ENCODE measurements at places on chromosomes 1 and 21.

DNA sequence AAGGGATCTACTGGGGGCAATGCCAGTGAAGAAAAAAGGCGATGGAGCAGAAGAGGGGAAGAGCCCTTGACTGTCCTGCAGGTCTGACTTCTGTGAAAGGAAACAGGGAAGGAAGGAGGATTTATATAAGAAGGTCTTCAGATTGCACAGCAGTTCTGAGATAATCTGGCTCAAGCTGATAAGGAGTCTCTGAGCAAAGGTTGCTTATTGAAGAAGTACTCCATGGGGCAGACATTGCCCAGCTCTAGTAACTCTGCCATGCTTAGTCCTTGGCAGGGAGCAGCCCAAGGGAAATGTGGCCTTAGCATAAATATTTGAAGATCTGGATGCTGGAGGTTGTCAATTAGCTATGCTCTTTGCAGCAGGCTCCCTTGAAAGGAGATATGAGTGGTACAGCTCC is 15.9 kb upstream of the TTF2 start:
- DNase-seq: no peak

GRCh38 chr1:248850536-248851251 is 8.2 kb downstream of the ZNF692 start:
- DNase-seq: no peak

DNA sequence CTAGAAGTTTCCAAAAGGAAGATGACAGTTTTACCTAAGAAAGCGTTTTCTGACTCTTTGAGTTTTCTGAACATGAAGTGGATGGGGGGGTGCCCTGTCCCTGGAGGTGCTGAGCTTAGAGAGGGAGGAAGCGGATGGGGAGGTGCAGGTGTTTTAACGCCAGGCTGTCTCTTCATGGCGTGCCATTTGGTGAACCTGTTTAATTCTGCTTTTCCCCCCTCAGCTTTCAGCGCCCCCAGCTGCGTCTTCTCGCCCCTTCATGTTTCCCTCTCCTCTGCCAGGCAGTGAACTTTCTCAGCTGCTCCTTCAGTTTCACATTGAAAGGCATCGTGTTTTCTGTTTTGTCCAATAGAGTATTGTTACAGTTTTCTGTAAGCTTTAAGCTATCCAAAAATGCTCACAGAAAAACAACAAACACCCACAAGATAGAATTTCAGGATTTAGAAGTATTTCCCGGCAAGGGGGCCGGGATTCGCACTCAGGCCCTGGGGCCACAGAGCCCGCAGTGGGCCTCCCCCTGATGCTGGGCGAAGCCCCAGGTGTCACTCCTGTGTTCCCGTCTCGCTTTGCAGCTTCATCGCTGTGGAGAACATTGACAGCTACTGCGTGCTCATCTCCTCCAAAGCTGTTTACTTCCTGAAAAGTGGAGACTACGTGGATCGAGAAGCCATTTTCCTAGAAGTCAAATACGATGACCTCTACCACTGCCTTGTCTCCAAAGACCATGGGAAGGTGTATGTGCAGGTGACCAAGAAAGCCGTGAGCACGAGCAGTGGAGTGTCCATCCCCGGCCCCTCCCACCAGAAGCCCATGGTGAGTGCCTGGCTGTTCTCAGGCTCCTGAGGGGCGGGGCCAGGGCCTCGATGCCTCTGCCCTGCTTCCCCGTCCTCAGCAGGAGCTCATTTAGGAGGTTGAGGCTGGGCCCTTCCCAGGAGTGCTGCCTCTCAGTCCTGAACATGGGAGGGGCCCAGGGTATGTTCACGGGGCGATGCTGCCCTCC is 111.4 kb downstream of the DHRS3 start:
- no peak for DNase-seq

GRCh38 chr1:71196685-71197084 is 115.8 kb upstream of the ZRANB2 start:
- no peak for DNase-seq

DNA sequence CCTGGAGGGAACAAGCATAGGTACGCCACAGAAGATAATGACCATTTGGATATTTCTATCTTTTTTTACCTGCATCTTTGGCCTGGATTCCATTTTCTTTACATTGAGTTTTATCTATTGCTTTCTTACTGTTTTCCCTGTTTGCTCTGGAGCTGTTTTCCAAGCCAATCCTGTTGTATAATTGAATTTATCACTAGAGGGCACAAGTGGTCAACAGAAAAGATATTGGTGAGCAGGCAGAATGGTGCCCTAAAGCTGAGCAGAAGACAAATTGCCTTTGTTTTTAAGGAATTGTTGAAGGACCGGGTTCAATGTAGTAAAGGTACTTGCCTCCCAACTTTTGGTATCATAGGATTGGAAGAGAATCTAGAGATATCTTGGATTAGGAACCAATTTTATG is 152.8 kb downstream of the PPP1R12B start:
- peak; percentile 28 for DNase-seq

DNA sequence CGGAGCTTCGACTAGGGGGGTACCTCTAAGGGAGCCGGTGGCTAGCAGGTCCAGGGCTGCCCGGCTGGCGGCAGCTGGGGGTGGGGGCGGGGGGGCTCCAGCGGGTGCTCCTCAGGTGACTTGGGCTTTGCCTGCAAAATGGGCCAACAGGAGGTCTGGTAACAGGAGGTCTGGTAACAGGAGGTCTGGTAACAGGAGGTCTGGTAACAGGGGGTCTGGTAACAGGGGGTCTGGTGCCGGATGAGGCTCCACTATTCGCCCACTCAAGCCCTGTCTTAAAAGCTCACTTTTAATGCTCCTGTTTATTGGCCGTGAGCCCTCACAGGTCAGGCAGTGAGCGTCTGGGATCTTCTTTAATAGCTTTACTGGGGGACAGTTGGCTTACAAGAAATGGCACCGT is 40.4 kb upstream of the ACTRT2 start:
- DNase-seq: no peak

DNA sequence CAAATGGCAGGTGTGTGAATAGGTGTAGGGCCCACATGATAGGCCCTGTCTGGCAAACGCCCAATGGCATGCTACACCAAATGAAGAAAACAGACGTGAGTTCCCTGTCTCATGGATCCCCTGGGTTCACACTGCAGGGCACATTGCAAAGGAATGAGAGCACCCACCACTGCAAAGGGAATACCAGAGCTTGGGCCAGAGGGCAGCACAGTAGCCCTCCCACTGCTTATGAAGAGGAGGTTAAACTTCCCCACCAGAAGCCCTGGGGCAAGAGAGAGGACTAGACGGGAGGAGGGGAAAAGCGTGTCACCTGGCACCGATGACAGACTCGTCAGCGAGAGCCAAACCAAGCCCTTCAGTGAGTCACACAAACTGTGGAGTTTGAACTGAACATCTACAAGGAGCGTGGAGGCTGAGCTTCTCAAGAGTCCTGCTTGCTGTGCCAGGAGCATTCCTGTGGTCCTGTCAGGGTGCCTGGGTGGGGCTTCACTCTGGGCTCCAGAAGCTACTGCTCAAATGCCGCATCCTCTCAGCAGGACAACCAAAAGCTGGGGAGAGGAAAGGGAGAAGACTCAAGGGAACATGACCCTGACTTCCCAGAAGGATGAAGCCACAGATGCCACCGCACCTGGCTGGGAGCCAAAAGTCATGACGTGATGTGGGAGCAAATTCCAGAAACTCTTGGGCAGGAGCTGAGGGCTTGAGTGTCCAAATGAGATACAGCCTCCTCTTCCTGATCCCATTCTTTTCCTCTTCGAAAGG is 61.1 kb downstream of the TOMM20 start:
- DNase-seq: no peak

GRCh38 chr1:46689356-46689755 is 17.7 kb downstream of the TEX38 start:
- DNase-seq: no peak

DNA sequence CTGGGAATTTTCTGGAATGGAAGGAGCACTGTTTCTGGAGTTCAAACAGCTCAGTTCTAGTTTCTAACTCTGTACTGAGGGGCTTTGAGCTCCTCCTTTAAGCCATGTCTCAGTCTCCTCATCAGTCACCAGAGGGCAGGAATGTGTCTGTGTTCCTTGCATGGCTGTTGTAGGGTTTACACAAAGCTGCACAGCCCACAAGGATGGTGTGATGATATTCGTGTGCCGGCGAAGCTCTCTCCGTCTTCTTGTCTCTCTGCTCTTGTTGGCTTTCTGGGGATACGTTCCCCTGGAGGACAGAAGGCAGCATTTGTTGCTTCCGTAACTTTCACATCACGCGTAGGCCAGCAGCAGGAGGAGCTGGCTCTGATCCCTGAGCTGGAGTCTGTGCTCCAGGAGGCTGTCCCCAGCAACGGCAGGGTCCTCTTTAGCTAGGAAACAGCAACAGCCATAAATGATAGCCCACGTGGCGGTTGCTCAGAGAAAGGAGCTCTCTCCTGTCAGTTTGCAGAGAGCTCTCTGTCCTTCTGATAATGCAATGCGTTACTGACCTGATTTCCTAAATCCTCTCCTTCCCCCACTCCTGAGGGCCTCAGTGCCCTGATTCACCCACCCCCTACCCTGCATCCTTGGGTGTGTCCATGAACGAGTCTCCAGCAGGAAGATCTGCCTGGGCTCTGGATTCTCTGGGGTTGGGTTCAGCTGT is 189.2 kb upstream of the VAMP3 start:
- DNase-seq: no peak

- no peak for DNase-seq
These were observed 38.5 kb upstream of the PSEN2 start for GRCh38 chr1:226831953-226832352.

DNA sequence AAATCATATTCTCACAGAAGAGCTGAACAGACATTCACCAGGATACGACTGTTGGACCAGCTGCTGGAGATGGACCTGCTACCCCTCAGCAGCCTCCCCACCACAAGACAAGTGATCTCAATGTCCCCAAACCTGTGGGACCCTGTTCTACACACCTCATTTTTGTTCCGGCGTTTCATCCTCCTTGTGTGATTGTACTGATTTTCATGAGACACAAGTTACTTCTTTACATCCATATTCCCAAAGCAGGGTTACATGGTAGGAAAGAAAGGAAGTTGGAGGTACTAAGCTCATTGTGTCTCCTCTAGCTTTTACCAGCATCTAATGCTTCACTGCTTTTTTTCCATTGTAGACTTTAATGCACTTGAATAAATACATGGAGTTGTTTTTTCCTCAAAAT is 8.7 kb downstream of the ADAMTS1 start:
- DNase-seq: no peak

- DNase-seq: peak; percentile 13
These were observed 94.0 kb upstream of the KCND3 start for GRCh38 chr1:112083487-112083886.

DNA sequence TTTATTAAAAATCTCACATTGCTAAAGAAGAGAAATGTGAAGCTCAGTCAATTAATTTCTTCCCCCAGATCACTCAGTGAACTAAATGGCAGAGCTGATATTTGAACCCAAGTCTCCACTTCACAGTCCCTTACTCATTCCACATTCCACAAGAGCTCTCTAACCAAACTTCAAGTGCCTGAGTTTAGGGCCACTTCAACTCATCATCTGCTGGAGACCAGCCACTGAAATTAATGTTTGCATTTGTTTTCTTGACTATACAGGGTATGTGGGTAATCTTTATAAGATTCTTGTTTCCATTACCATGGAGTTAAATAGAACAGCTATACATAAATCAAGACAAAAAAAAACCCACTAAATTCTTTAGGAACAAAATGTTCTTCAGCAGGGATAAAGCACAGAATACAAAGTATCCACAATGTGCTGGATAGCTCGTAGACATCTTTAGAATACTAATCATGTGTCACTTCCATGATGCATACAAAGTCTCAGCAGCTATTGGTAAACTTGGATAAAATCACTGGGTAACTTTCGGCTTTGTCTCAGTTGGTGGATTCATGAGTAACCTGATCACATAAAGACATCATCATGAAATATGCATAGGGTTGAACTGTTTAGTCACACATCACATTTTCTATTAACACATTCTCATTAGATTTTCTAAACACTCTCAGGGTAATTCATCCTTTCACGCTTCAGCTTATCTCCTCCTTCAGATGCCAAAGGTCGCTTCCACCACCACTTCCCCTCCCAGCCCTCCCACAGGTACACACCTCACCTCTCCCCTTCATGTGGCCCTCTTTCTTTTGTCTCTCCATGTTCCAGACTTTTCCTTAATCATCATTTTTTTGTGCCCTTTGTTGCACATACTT is 89.8 kb downstream of the LRRC53 start:
- no peak for DNase-seq

- peak; percentile 54 for DNase-seq
These were observed 1211.6 kb upstream of the ADGRL4 start for GRCh38 chr1:80218112-80218511.

DNA sequence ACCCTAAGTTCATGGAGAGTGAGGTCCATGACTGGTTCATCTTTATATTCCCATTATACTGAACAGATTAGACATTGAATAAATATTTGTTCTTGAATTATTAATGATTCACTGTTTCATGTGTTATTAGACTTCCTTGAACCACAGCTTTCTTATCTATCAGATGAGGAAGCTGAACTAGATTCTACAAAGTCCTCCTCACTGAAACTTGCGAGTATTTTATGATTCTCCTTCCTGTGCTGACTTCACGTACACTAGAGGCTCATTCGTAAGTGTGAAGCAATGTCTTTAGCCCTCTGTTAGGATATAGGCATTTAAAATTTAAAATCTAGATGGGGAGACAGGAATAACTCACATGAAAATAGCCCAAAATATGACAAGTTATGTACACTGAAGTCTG is 95.6 kb upstream of the IRF2BP2 start:
- DNase-seq: no peak

GRCh38 chr1:150386592-150386991 is 22.6 kb downstream of the RPRD2 start:
- DNase-seq: no peak

DNA sequence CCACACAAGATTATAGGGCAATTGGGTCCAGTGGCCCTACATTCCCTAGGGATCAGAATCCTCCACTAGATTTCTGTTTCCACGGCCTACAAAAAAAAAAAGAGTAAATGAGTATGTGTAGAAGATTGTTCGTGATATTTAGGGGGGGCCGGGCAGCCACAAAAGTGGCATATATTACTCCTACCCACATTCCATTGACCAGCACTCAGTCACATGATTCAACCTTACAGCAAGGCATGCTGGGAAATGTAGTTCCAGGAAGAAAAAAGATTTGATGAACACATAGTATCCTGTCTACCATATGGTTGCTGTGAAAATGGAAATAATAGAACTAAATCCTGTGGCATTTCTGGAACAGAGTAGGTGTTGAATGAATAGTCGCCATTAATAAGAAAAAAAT is 43.4 kb upstream of the GJB5 start:
- no peak for DNase-seq

DNA sequence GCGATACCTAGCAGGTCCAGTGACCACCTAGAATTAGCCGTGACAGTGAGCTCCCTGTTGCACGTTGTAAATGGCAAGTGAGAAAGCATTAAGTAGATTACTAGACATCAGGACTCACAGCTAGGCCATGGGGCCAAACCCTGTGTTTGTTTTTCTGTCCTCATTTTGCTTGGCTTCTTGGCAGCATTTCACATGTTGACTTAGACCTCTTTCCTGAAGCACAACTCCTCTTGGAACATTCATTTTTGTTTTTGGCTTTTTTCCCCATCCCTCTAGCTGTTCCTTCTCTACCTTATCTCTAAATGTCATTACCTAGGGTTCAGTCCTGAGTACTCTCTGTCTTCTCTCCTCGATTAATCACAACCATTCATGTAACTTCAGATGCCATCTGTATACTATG is 16.9 kb upstream of the PTPN14 start:
- no peak for DNase-seq
